Cortex of kidney (tissue), 1 donor: ENCODE measurements at places on chromosomes 6 and 20.

GRCh38 chr6:55818482-55818881, 56.9 kb downstream of the BMP5 start:
- DNase-seq = no peak

DNA sequence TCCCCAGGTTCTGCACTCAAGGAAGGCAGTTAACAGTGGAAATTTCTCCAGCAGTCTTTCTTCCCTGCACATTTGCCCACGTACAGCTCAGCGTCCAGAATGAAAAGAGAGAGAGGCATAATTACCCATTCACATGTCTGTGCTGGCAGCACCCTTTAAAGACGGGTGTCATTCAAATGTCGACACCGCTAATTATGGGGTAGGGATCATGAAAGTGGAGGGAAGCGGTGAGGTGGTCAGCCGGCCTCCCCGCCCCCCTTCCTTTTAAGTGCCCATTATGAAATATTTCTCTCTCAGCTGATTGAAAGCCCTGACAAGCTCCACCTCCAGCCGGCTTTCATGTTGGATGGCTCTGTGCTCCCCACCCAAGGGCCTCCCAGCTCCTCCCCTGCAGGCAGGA, 246.1 kb downstream of the BMP7 start:
- DNase-seq = no peak

GRCh38 chr6:92752114-92752513, 667.2 kb downstream of the EPHA7 start:
- DNase-seq = no peak

DNA sequence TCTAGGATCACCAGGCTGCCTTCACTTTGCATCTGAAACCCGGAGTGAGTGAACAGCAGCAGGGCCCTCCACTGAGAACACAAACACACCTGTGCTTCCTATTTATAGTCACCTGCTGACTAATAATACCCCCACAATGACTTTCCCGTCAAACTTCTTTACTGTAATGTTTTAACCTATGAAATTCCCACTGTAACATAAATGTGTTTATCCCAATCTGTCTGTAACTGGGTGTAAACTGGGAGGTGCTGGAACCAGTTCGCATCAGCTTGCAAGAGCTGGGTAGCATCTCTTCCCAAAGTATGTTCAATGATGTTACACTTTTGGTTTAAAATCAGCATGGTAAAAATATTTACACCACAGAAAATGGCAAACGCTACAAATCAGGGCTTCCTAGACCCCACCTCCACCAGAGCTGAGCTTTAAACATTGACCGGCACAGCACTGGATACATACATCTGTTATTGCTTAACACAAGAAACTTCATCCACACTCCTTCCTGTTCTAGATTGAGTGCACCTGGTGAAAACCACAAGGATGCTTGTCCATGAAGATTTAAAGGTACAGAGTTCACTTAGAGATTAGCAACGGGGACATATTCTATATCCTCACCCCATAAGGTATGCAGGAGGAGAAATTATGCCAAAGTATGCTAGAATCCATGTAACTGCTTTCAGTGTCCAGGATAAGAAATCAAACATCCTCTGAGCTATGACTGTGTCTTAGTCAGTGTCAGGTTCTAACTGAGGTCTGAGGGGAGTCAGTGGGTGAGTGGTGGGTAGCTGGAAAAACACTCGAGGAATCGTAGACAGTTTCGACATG, 79.0 kb downstream of the ALDH8A1 start:
- no peak for DNase-seq

- DNase-seq = no peak
Measured at GRCh38 chr6:82891076-82891475, 174.6 kb downstream of the UBE3D start.

DNA sequence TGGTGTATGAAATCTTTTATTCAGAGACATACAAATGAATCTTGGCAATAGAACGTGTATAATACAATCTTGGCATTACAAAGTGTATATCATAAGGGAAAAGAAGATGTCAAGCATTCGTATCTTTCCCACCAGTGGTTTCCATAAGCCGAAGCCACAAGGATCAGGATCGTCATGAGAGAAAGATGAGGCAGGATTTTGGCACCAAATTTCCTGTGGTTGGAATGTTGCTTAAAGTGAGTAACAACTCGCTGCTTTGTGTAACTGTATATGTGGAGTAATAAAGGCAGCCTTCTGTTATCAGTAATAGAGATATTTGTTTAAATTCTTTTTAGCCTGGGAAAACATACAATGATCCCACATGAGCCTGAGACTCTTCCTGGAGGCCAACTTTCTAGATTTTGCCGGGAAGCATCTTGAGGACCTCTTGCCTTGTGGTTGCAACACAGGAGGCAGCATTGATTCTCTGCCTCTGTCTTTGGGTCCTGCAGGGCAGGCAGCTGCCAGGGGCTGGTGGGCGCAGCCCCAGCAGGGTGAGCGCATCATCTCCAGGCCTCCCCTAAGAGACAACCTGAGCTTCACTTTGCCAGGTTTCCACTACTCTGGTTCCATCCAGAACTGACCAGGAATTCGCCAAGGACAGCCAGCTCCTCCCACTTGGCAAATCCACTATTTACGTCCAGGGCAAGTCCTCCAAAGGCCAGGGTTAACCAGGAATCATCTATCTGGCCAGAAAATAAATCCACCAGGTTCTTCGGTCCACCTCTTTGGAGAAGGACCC, 230.9 kb upstream of the SULF2 start:
- DNase-seq = no peak

DNA sequence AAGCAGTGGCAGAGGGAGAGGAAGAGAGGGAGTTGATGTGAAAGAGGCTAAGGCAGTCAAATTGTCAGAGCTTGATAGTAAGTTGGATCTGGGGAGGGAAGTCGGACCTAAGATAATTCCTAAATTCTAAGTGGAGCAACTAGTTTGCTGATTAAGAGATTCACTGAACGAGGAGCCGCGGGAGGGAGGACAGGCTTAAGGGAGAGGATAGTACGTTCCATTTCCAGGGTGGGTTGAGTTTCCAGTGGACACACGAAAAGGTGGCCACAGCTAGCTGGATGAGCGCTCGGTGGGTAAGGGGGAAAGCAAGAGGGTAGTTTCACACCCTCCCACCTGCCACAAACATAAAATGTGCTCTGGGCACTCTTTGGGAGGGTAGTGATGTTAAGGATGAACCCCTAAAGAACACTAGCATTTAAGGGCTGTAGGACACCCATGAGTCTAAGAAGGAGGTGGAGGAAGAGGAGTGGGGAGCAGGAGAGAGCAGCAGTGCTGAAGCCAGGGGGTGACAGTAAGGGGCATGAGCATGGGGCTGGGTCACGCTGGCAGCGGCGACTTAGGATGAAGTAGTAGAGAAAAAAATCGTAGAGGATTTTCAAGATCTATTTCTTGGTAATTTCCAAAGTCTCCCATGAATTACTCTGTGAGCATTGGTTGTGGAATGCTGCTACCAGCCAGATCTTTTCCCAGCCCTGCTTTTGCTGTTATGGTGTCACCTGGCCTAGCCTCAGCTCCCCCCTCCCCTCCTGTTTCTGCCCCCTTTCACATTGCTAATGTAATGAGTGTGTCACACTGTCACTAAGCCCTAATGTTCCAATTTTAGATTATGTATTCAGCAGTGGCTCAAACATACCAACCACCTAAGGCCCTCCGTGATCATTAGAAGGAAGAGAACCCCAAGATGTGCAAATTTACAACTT, 21.4 kb downstream of the ACTR5 start:
- DNase-seq = no peak

DNA sequence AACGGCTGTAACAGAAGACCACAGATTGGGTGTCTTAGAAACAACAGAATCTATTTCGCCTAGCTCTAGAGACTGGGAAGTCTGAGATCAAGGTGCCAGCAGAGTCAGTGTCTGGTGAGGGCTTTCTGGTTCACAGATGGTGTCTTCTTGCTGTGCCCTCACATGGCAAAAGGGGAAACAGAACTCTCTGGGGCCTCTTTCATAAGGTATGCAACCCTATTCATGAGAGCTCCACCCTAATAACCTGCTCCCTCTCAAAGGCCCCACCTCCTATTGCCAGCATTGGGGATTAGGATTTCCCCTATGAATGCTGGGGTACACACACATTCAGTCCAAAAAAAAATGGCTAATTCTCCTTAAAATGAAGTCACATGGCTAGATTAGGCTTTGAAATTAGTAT, 10.0 kb downstream of the TXNDC5 start:
- DNase-seq = no peak

- DNase-seq = no peak
Measured at GRCh38 chr6:68368845-68369244, 266.2 kb upstream of the ADGRB3 start.

DNA sequence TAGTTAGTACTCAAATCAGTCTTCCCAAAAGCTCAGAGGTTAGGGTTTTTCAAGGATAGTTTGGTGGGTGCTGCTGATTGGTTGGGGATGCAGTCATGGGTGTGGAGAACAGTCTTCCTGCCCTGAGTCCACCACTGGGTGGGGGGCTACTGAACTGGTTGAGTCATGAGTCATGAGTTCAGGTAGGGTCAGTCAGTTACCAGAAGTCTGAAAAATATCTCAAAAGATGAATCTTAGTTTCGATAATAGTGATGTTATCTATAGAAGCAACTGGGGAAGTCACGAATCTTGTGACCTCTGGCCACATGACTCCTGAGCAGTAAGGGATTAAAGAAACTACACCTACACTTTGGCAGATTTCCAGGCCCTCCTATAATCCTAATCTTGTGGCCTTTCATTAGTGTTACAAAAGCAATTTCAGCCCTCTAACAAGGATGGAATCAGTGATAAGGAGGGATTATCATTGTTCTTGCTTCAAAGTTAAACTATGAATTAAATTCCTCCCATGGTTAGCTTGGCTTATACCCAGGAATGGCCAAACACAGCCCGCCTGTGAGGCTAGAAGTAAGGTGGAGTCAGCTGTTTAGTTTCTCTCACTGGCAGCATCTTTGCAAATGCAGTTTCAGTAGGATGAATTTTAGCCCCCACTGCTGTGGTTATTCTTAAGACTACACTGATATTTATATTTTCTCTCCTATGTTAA, 33.3 kb upstream of the NKAIN2 start:
- no peak for DNase-seq

DNA sequence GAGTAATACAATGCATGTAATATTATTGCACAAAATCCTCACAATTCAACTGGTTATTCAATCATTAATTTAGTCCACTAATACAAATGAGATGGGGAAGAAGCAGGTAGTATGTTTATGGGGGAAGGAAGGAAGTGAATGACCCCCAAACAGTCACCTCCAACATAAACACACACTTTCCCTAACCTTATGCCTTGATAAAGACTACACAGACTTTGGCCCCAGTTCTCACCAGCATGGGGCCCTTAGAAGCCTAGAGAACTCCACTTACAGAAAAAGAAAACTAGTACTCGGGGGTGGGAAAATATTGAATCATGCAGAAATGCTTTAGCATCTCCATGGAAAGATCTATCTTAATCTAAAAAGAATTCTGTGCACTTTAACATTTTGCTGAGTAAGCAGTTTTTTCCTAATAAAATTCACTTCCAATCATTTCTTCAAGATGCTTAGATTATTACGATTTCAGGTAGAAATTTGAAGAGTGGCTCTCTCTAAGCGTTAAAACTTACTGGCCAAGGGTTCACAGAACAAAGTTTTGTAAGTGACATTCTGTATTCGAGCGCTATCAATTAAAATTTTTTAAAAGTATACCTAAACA, 18.8 kb downstream of the ARHGAP18 start:
- DNase-seq = no peak

DNA sequence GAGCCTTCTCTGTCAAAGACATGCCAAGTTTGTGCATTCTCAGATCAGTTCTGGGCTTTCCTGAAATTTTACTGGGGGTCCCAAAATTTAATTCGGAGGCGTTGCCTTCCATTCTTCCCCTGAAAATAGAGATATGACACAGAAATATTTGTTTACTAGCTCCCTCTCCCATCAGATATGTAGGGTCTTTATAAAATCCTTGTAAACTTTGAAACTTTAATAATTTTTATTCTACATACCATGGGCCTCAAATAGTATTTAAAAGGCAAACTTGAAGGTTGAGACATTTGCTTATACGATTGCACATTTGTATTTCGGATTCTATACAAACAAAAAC, 54.6 kb downstream of the IL20RA start:
- DNase-seq = no peak

GRCh38 chr6:9499709-9500108, 915.2 kb downstream of the TFAP2A start:
- no peak for DNase-seq

DNA sequence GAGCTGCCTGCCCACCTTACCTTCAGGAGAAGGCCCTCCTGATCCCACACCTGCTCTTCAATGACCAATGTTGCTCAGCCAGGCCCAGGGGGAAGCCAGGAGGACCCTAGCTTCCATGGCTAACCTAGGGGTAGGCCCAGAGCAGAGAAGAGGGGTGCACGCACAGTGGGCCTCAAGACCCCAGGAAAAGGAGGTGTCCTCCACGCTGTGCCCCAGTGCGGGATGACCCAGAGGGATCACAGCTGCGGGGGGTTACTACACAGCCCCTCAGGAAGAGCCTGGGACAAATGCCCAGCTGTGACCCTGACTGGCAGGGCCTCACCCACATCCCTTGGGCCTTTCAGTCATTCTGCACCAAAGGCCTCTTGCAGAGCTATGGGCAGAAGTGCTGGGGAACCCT, 31.6 kb upstream of the APMAP start:
- DNase-seq = no peak

GRCh38 chr6:111487661-111488060, 4.6 kb upstream of the REV3L start:
- DNase-seq = no peak

DNA sequence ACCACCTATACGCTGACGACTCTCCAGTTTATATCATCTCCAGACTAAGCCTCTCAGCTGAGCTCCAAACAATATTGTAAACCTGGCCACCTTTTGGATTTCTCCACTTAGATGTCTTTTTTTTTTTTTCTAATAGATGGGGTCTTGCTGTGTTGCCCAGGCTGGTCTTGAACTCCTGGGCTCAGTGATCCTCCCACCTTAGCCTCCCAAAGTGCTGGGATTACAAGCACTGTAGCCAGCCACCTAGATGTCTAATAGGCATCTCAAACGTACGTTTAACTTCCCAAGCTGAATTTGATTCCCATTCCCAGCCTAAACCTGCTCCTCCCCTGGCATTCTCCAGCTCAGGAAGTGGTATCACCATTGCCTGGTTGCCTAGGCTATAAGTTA, 5.2 kb downstream of the DDR1 start:
- no peak for DNase-seq

DNA sequence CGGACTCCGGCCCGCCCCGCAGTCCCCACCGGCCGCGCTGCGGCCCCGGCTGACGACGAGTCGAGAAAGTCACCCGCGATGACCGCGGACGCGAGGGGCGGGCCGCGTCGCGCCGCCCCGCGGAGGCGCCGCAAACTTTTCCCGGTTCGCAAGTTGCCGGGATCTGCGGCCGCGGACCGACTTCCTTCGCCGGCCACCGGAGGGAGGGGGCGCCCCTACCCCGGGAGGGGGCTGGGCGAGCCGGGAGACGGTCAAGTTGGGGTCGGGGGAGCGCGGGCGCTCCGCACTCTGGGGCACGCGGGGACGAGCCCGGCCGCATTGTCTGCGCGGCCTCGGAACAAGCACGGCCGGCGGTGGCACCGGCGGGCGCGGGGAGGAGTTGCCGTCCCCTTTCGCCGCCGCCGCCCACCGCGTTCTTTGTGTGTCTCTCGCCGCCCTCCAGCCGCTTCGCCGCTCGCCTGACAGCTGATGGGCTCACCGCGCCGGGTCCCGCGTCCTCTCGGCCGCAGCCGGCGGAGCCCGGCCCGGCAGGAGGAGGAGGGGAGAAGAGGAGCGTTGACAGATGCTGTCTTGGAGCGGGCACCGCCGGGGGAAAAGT, 131.6 kb downstream of the OGFRL1 start:
- DNase-seq = no peak
